ENCODE measurements at places on chromosomes 5 and 9.

DNA sequence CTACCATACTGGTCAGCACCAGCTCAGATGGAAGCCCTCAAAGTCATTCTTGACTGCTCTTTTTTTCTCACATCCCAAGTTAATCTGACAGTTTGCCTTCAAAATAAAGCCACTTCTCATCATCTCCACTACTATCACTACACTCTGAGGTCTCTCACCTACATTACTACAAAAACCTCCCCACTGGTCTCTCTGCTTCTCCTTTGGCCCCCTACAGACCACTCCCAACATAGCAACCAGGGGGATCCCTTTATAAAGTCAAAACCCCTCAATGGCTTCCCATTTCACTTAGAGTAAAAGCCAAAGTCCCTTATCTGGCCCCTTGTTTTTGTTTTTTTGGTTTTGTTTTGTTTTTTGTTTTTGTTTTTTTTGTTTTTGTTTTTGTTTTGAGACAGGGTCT, 4.6 kb downstream of the ARAP3 start:
- no peak overlapping the region for H3K27ac ChIP-seq
- H3K4me1 ChIP-seq = no peaks in the 10 kb centered on the region
- H3K36me3 ChIP-seq = no peaks in the 10 kb centered on the region
- DNase-seq = peak; percentile 42
- H3K27me3 ChIP-seq = peaks cover 11% of the 10 kb centered on the region

GRCh38 chr5:74402553-74402952, 238.0 kb downstream of the ENC1 start:
- H3K4me1 ChIP-seq = no peaks in the 10 kb centered on the region
- H3K36me3 ChIP-seq = no peaks in the 10 kb centered on the region
- no peaks in the 10 kb centered on the region for H3K27me3 ChIP-seq
- no peak for DNase-seq
- no peak overlapping the region for H3K27ac ChIP-seq

- no peak for DNase-seq
- H3K27ac ChIP-seq = no peak overlapping the region
- no peaks in the 10 kb centered on the region for H3K27me3 ChIP-seq
- no peak overlapping the region for H3K4me3 ChIP-seq
These were observed 46.9 kb upstream of the RGS7BP start for GRCh38 chr5:64458948-64459347.

DNA sequence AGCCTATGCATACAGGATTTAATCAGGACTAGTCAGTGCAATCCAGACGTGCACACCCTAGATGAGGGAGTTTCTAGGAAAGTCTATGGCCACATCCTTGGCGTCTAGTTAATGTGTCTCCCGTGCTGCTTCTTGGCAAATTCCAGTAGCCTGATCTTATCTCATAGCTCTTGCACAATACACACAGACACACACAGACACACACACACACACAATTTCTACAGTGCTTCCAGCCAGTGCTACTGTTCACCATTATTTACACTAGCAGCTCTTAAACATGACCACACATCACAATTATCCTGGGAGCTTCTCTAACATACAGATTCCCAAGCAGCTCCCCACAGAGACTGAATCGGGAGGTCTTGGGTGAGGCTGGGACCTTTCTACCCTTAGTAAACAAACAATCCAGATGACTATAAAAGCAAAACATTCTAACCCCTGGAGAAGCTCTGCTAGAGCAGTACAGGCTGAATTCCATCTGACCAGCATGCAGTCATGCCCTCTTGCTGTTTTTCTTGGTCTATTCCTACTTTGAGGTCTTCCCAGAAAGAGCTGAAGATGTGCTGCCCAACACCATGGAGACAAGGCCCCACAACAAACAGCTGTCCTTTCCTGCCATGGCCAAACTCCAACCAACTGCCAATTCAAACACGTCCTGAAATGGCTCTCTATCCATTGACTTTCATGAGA, 236.6 kb downstream of the DEPDC1B start:
- no peak for DNase-seq
- no peaks in the 10 kb centered on the region for H3K27me3 ChIP-seq
- no peak overlapping the region for H3K4me3 ChIP-seq
- no peaks in the 10 kb centered on the region for H3K36me3 ChIP-seq

- H3K36me3 ChIP-seq = no peaks in the 10 kb centered on the region
- no peak overlapping the region for H3K27ac ChIP-seq
- no peaks in the 10 kb centered on the region for H3K4me1 ChIP-seq
- DNase-seq = no peak
- no peaks in the 10 kb centered on the region for H3K27me3 ChIP-seq
- H3K4me3 ChIP-seq = no peak overlapping the region
These were observed 284.7 kb downstream of the SMARCA2 start for GRCh38 chr9:2299843-2300205.

- H3K4me1 ChIP-seq = no peaks in the 10 kb centered on the region
- no peaks in the 10 kb centered on the region for H3K27me3 ChIP-seq
- no peak overlapping the region for H3K4me3 ChIP-seq
- no peak overlapping the region for H3K27ac ChIP-seq
- no peak for DNase-seq
These were observed 203.7 kb upstream of the NREP start for GRCh38 chr5:111960476-111961215.

DNA sequence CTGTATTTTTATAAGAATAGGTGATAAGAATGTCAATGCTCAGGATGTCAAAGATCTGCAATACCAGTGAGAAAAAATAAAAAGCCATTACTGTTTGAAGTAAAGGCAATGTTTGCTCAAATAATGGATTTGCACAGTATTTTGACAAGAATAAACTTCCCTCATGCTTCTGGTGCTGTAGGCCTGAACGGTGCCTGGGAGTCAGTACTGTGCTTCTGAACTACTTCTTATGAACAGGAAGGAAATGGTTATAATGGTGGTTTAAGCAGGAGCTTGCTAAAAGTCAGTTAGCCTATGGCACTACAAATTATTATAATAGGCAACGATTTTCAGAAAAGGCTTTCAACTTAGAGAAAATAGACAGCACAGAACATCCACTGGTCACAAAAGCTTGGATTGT, 548.3 kb upstream of the CDH18 start:
- H3K4me1 ChIP-seq = peaks cover 7% of the 10 kb centered on the region
- H3K4me3 ChIP-seq = no peak overlapping the region
- peak; percentile 20 for DNase-seq
- no peaks in the 10 kb centered on the region for H3K36me3 ChIP-seq
- H3K27ac ChIP-seq = no peak overlapping the region

GRCh38 chr5:81069990-81070389, 109.8 kb downstream of the RASGRF2 start:
- H3K27ac ChIP-seq = no peak overlapping the region
- H3K4me1 ChIP-seq = no peaks in the 10 kb centered on the region
- DNase-seq = no peak
- no peaks in the 10 kb centered on the region for H3K36me3 ChIP-seq
- no peak overlapping the region for H3K4me3 ChIP-seq

DNA sequence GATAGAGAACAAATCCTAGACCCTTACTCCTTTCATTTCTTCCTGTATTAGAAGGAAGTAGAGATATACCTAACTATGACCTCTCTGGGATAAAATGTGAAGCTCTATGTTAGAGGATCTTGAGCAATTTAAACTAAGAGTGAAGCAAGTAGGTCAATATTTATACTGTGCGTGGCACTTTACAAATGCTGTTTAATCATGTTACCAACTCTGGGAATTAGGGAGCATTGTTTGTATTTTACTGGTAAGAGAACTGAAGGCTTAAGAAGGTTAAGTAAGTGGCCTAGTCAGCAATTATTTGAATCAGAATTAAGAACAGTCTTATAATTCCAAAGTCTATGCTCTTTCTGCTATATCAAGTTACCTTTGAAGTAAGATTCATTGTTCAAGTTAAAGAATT, 12.0 kb downstream of the TNC start:
- H3K27me3 ChIP-seq = no peaks in the 10 kb centered on the region
- no peaks in the 10 kb centered on the region for H3K4me1 ChIP-seq
- no peak for DNase-seq
- H3K4me3 ChIP-seq = no peak overlapping the region
- H3K36me3 ChIP-seq = no peaks in the 10 kb centered on the region

GRCh38 chr5:54956922-54957321, 28.5 kb downstream of the ESM1 start:
- H3K36me3 ChIP-seq = no peaks in the 10 kb centered on the region
- H3K27ac ChIP-seq = no peak overlapping the region
- DNase-seq = no peak
- no peak overlapping the region for H3K4me3 ChIP-seq

- no peaks in the 10 kb centered on the region for H3K4me1 ChIP-seq
- DNase-seq = peak; percentile 12
- peaks cover 81% of the 10 kb centered on the region for H3K36me3 ChIP-seq
- no peak overlapping the region for H3K4me3 ChIP-seq
- H3K27me3 ChIP-seq = no peaks in the 10 kb centered on the region
- no peak overlapping the region for H3K27ac ChIP-seq
These were observed 9.5 kb downstream of the MTRR start for GRCh38 chr5:7878381-7878873.

- no peaks in the 10 kb centered on the region for H3K36me3 ChIP-seq
- H3K4me3 ChIP-seq = no peak overlapping the region
- H3K4me1 ChIP-seq = no peaks in the 10 kb centered on the region
- H3K27ac ChIP-seq = no peak overlapping the region
- no peak for DNase-seq
- H3K27me3 ChIP-seq = no peaks in the 10 kb centered on the region
These were observed 1015.8 kb downstream of the CDH18 start for GRCh38 chr5:18972177-18972576.

GRCh38 chr5:160311491-160312133, 752 bp downstream of the CCNJL start:
- peaks cover 22% of the 10 kb centered on the region for H3K4me1 ChIP-seq
- no peaks in the 10 kb centered on the region for H3K36me3 ChIP-seq
- peaks cover 55% of the 10 kb centered on the region for H3K27me3 ChIP-seq
- DNase-seq = no peak
- peak overlapping the region; percentile 78 for H3K4me3 ChIP-seq

DNA sequence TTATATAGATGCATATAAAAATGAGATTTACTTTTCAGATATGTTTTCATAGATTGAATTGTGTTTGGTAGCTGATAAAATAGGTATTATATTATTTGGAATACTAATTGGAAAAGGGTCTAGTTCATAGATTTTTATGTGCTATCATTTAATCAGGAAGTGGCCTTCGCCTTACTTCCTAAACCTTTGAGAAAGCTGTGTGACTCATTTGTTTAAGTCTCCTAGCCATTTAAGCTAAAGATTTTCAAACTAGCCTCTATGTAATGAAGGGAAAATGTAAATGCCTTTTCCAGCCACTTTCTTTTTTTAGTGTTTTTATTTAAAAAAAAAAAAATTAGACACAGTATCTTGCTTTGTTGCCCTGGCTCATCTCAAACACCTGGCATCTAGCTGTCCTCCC, 97.5 kb downstream of the DMXL1 start:
- peaks cover 3% of the 10 kb centered on the region for H3K4me1 ChIP-seq
- no peaks in the 10 kb centered on the region for H3K27me3 ChIP-seq
- peak; percentile 20 for DNase-seq

GRCh38 chr5:113102121-113102531, 125.5 kb downstream of the DCP2 start:
- no peak overlapping the region for H3K4me3 ChIP-seq
- H3K36me3 ChIP-seq = no peaks in the 10 kb centered on the region
- no peaks in the 10 kb centered on the region for H3K4me1 ChIP-seq

DNA sequence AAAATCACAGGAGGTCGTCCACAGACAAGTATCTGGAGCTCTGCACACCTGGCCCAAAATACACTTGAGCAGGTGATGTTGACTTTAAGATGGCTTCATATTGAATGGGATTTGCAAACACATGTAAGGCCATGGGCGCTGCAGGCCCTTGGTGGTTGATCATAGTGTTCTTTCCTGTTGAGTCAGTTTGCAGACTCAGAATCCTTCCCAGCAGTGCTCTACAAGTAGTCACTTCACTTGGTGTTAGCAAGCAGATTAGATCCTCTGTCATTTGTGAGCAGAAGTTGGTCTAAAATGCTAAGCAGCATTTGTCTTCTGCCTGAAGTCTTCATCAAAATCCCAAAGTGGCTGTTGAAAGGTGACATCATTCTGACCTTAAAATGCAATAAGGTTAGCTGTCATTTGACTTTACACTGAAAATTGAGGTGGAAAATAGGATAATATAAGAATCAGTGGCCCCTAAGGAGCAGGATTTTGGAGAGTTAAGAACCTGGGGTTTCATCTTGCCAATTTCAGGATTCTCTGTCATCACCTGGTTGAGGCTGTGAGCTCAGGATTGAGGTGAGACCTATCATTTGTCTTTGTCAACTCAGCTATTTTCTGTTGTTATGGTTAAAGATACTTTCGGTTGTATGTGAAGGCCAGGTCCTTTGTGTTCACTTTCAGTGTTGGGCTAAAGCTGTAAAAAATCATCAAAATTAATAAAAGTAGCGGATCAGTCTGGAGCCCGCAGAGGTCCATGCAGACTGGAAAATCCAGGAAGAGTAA, 114.5 kb downstream of the LRRC70 start:
- H3K27me3 ChIP-seq = no peaks in the 10 kb centered on the region
- peaks cover 5% of the 10 kb centered on the region for H3K4me1 ChIP-seq
- DNase-seq = no peak
- no peak overlapping the region for H3K27ac ChIP-seq
- no peak overlapping the region for H3K4me3 ChIP-seq

DNA sequence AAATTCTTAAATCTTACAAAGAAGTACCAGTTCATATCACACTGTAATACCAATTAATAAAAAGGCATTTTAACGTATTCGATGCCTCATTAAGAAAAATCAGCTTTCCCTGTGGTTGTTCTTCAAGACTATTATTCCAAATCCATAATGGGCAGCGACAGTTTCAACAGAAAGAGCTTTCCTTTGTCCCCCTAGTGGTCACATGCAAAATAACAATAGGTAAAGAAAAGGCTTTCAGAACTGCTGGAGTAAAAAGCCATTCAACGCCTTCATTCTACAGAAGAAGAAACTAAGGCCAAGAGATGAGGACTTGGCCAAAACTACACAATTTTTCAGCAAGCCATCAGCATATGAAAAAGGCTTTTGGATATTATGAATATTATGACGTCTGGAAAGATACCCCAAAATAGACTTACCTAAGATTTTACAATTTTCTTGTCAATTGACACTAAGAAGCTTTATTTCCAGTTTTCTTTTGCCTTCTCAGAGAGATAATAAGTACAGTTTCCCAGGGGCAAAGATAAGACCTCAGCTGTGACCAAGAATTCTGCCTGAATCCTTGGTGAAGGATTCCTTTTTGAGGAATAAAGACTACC, 6.7 kb upstream of the CDH6 start:
- no peak overlapping the region for H3K4me3 ChIP-seq
- H3K27me3 ChIP-seq = no peaks in the 10 kb centered on the region
- H3K4me1 ChIP-seq = no peaks in the 10 kb centered on the region
- H3K27ac ChIP-seq = no peak overlapping the region

GRCh38 chr5:5981562-5981961, 396.8 kb downstream of the MED10 start:
- H3K27me3 ChIP-seq = no peaks in the 10 kb centered on the region
- no peaks in the 10 kb centered on the region for H3K4me1 ChIP-seq
- H3K27ac ChIP-seq = no peak overlapping the region
- no peak overlapping the region for H3K4me3 ChIP-seq

GRCh38 chr9:91048749-91049148, 247.1 kb downstream of the SYK start:
- H3K4me3 ChIP-seq = no peak overlapping the region
- no peak overlapping the region for H3K27ac ChIP-seq
- H3K36me3 ChIP-seq = no peaks in the 10 kb centered on the region
- peaks cover 27% of the 10 kb centered on the region for H3K27me3 ChIP-seq
